Stimulated activated CD8-positive, alpha-beta memory T cell treated with anti-CD3 and anti-CD28 coated beads, Interleukin-7, amount 100 ng/mL, for 1 hour (primary cell): ENCODE measurements at places on chromosomes 2 and 18.
A peak's percentile ranks its signal among the peaks of the same experiment; 100 is the strongest.

DNA sequence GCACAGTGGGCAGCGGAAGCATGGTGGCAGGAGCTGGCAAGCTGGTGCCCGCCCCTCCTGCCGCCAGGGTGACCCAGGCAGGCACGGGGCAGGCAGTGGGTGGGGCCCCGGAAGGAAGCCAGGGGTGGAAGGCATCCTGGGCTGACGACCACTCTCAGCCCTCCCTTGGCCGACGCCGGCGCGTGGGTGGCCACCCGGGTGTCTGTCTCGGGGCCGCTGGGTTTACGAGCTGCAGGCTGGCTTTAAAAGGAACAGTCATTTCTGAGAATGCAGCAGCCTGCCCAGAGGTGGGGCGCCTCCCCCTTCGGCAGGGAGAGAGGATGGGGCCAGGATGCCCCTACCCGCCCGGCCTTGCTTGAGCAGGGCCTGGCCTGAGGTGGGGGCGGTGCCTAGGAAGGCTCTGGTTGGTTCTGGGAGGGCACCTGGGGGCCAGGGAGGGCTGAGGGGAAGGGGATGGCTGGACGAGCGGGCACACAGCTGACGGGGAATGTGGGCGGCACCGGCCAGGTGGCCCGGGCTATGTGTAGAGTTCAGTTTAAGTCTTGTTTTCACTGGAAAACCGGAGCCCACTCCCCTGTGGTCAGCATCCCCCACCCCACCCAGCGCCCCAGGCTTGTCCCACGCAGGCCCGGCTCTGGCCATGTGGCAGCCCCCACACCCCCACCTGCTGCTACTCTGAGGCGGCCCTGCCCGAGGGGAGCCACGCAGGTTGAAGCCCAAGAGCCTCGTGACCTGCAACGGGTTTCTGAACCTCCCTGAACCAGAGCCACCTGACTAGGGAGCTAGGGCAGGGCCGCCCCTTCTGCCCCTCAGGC, 6.3 kb downstream of the BOK start:
- DNase-seq, result no peak

GRCh38 chr2:33372940-33373553, 103.4 kb upstream of the RASGRP3 start:
- DNase-seq, result no peak

DNA sequence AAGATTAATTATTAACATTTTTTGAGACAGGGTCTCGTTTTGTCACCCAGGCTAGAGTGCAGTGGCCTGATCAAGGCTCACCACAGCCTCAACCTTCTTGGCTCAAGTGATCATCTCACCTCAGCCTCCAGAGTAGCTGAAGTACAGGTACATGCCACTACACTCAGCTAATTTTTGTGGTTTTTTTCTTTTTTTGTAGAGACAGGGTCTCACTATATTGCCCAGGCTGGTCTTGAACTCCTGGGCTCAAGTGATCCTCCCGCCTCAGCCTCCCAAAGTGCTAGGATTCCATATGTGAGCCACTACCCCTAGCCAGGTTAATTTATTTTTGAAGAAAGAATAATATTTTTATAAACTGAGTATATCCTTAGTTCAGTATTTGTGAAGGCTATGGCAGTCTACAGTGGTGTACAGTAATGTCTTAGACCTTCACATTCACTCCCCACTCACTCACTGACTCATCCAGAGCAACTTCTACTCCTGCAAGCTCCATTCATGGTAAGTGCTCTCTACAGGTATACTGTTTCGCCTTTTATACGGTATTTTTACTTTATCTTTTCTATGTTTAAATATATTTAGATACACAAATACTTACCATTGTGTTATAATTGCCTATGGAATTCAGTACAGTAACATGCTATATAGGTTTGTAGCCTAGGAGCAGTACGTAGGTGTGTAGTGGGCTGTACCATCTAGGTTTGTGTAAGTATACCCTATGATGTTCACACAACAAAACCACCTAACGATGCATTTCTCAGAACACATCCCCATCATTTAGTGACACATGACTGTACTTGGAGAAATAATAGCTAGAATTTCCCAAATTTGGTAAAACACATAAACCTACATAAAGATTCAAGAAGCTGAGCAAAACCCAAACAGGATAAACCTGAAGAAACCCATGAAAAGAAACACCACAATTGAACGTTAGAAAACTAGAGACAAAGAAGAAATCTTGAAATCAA, 38.6 kb downstream of the MGAT4A start:
- DNase-seq, result no peak

- DNase-seq, result no peak
Observed at GRCh38 chr18:35822413-35822812, 150.1 kb upstream of the RMP24 start.

- DNase-seq, result peak; percentile 1
Observed at GRCh38 chr2:119366161-119366648, 429 bp downstream of the C2orf76 start.

GRCh38 chr2:42009657-42010580, 37.9 kb upstream of the PKDCC start:
- DNase-seq, result no peak

GRCh38 chr18:59305295-59305694, 13.2 kb downstream of the CPLX4 start:
- DNase-seq, result no peak

GRCh38 chr2:168534926-168535325, 78.9 kb downstream of the CERS6 start:
- DNase-seq, result no peak

DNA sequence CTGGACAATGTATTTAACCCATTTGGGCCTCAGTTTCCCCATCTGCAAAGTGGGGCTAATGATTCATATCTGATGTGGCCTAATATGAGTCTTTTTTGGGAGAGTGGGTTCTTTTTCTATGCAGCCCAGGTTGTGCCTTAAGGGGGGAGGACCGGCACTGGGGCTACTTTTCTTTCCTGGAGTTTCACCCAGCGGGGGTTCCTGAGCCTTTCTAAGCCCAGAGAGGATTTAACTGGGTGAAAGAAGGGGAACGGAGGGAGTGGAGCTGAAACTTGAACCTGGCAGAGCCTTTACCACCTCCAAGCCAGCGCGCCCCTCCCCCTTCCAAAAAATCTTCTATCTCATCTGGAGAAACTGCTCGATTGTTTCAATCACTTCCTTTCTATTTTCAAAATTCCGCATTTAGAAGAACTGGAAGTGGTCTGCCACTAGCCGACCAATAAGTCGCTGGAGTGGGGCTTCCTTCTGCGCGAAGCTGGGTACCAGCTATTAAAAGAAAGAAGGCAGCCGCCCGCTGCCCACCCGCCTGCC, 205.0 kb upstream of the SMAD2 start:
- no peak for DNase-seq

DNA sequence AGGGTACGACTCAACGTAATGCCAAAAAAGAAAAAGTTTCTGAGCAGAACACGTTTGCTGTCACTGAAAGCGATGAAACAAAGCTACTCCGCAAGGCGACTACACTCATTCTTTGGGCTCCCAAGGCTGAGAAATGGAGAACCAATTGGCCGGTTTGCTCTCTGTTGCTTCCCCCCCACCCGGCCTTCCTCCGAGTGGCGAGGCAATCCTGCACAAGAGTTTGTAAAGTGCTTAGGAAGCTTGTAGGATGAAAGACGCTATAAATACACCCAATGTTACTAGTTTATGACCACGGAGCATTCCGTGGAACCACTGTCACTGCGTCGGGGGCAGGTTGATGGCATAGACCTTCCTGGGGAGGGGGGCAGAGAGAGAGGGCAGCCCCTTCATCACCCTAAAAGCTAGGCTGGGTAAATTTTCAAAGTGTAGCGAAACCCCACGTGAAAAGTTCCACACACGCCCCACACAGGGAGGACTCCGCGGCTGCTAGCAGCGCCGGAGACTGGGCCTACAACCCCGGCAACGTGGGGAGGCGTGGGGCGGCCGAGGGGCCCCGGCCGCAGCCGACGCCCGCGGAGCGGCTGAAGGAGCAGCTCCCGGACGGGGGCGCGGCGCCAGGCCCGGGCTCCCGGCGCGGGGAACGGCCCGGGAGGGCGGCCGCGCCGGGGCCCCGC, 915 bp downstream of the CUL3 start:
- DNase-seq, result peak; percentile 2

GRCh38 chr2:106306387-106306786, 112.3 kb upstream of the UXS1 start:
- DNase-seq, result no peak

- DNase-seq, result peak; percentile 42
Observed at GRCh38 chr2:240556553-240557100, 1.2 kb downstream of the ANKMY1 start.

GRCh38 chr2:47078541-47079482, 76.3 kb downstream of the STPG4 start:
- no peak for DNase-seq

DNA sequence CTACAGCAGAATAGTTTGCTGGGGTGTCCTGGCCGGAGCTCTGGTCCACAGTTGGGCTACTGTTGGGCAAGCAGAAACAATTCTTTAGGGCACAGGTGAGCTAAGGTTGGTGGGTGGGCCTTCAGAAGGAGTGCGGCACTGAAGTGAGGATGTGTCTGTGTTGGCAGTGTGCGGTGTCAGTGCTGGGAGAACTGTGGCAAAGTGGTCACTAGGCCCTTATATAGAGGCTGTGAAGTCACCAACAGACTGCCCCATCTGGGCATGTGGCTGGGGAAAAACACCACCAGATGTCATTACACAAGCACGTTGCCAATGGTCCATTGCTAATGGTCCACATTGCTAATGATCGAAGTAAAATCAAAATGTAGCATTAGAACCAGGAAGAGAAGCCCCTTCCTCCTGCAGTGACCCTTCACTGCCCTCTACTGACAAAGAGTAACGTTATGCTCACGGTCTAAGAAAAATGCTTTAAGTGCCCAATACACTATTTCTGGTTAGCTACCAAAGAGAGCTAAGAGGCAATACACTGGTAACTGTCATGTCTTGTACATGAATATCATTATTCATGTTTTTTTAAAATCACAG, 21.3 kb downstream of the SCN1A start:
- DNase-seq, result no peak

DNA sequence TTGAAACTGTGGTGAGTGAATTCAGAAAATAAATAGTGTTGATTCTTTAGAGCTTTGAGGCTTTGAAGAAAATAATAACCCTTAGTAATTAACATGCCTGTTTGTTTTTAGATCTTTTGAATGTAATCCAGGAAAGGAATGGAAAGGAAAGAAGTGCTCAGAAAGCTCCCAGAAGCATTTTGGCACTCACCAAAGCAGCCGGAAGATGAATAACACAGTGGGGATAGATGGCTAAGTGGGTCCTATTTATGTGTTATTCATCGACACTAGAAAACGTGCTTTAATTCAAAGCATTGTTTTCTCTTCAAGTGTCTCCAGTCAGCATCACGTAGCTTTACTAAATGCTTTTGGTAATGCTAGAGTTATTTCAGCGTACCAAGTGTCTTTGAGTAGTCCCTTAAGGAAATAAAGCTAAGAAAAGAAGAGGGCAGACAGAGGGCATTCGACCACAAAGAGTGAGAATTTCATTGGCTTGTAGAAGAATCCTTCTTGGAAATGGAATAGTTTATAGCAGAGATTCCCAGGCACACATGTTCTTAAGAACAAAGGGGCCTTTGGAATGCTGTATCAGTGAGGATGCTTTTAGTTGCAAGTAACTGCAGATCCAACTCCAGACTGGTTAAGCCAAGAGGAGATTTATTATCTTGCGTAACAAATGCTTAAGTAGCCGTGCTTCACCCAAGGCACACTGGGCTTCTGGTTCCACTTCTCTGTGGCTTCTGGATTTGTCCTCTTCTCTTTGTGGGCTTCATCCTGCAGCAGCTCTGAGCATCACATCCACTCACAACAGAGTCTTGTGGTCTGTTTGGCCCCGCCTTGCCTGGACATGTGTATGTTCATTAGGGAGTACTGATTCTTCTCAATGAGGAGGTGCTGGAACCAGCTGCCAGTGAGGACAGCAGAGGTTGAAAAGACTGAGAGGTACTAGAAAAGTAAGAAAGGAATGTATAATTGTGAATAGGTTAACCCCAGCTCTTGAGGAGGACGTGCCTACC, 63.6 kb upstream of the LTBP1 start:
- DNase-seq, result no peak

- DNase-seq, result no peak
Observed at GRCh38 chr2:229137639-229138038, 133.4 kb downstream of the PID1 start.

- no peak for DNase-seq
Observed at GRCh38 chr18:57436191-57436964, 1.2 kb downstream of the ONECUT2 start.

- no peak for DNase-seq
Observed at GRCh38 chr2:6412533-6413091, 453.1 kb downstream of the CMPK2 start.

DNA sequence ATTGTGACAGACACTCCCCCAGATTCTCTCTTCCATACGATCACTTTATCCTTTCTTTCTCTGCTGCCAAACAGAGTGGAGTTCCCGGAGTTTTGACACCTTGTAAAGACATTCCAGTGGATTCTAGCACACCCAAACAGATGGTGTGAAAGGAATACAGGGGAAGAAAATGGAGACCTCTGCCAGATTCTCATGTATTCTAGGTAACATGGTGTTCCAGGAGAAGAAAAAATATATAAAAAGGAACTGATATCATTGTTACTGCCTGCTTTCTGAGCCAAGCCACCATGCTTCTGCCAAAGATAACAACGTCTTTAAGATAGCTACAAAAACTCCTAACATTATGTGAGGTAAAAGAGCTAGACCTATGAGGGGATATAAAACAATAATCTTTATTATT, 136.5 kb downstream of the TXNL1 start:
- no peak for DNase-seq

DNA sequence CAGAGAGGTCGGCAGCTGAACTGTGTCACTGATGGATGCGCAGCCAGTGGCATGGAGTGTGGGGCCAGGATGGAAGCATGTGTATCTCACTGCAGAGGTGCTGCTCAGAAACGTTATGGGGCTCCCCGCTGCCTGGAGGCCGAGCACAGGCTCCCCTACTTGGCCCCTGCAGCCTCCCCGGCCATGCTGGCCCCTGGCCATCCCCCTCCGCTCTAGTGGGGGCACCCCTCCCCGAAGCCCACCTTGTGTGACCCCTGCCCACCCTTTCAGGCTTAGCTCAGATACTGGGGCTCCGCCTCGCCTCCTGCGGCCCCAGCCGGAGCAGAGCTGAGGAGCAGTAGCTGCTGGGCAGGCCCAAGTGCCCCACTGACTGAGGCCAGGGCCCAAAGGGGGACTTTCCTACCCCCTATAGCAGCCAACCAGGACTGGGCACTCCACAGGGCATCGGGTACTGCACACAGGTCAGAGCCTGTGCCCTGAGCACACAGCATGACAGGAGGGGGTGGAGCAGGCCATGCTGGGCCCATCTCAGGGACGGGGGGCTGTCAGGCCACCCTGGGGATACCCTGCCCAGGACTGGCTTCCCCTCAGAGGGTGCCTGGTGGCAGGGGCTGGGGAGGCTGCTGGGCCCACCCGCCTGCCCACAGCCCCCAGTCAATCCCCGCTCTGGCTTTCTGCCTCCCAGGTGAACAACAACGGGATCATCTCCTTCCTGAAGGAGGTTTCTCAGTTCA, 31.3 kb downstream of the SNED1 start:
- no peak for DNase-seq

- no peak for DNase-seq
Observed at GRCh38 chr2:105176429-105176828, 65.1 kb upstream of the GPR45 start.

GRCh38 chr2:208358758-208359631, 47.6 kb upstream of the PTH2R start:
- no peak for DNase-seq
